Hematopoietic multipotent progenitor cell treated with erythropoietin and hydrocortisone succinate and interleukin-3 and kit ligand, for 6 days (in vitro differentiated cells): ENCODE measurements at places on chromosomes 4 and X.

GRCh38 chr4:175560604-175561003, 251.5 kb downstream of the GPM6A start:
- DNase-seq: peak; percentile 6

DNA sequence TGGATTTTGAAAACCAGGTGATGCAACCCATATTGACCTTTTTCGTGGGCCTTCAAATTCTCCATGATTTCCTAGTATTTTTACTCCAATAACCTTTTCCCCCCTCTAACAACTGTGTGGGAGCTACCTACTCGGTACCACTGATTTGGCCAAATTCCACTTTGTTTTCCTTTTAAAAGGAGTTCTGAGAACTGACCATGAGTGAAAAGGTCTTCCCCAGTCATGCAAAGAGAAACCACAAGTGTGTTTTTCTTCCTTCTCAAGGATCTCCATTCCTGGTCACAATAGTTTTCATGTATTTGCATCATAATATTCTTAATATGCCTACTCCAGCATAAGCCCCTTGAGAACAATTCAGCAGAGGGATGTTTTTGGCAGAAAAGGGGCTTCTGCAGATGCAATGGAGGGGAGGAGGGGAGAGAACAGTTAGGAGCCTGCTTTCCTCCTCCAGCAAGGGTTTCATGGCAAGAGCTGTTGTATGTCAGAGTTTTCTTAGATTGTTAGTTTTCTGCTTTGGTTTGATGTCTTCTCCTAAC, 195.3 kb upstream of the ANXA3 start:
- no peak for DNase-seq

DNA sequence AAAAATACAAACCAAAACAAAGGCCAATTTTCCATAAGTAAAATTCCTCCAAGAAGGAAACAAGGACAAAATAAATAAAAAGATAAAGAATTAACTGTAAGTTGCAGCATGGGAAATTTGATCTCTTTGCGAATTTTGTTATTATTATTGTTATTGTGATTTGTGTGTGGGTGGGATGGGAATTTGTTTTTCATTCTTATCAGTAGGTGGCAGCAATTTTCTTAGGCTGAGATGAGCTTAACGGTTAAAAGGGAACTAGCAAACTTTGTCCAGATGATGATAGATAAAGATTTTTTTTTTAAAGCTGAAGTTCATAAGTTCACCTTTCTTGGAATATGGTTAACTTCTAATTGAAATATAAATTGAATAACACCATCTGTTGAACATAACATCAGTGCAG, 83.2 kb upstream of the IL1RAPL2 start:
- DNase-seq: no peak

DNA sequence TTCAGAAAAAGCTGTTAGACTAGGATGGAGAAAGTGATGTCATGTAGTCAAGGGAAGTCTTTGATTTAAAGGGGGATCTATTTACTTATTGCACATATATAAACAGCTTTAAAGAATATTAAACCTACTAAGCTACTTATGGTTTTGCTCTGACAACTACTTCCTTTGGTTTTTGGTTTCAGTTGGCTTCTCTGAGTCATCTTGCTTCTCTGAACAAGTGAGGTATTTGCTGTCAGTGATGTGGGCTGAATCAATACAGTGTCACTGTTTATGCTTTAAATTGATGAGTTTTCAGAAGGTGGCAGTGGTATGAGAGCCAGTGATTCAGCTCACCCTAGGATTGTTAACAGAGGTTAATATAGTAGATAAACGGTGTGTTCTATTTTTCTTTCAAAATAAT, 75.1 kb downstream of the CEP44 start:
- DNase-seq: no peak

- no peak for DNase-seq
These were observed 282.1 kb upstream of the EMCN start for GRCh38 chr4:100799761-100800539.

DNA sequence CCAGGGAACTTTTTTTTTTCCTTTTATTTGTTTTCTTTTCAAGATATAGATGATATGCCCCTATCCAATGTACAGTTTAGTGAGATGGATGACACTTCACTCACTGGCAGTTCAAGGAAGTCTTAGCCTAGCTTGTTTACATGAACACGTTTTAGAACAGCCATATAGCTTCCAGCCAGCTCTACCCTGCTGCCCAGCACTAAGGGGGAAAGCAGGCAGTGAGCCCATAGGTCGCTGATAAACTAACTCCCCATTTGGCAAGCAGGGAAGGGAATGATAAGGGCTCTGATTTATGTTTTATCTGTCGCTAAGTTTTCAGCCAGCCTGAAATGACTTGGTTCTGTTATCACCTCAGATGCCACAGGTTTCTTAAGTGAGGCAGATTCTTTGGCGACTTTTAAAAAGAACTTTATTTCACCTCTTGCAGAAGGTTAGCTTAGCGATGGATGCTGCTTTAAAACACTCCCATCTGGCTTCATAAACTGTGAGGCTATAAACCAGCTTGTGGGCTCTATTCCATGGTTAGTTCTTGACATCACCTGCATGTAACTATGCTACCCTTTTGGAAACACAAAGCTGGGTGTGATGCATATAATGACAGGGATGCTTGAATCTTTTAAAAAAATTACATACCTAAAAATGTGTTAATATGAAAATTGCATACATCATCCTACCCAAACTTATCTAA, 348.4 kb downstream of the FBXO8 start:
- DNase-seq: no peak

GRCh38 chr4:122914292-122914904, 8.0 kb downstream of the NUDT6 start:
- peak; percentile 80 for DNase-seq

DNA sequence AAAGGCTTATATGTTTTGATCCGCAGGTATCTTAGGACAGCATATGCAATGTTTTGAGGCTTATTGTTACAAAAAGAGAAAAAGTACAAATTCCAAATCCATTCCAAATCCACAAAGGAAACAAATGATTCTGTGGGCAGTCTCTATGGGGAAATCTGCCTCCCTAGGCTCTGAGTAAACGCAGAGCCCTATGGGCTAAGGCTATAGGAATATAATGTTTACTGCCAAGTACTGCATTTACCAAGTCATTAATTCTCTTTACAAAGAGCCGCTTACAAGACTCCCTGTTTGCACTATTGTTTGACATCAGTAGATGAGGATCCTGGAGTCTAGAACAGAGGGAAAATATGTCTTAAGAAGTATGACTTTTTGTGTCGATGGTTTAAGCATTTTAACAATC, 212.4 kb upstream of the GPC4 start:
- DNase-seq: no peak

DNA sequence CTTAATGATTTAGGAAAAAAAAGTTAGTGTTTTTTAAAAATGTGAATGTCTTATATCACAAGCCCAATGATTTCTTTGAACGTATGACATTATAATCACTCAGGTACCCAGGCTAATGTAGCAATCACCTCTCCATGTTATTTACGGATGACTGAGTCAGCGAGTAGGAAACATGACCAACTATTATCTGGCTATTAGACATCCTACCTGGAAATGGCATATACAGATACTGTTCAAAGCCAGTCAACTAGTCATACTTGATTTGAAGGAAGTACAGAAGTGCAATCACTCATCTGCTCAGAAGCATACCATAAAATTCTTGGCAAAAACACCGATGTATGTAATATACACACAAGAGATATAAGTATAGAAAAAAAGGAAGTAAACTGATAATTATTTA, 732.5 kb downstream of the ARAP2 start:
- no peak for DNase-seq

DNA sequence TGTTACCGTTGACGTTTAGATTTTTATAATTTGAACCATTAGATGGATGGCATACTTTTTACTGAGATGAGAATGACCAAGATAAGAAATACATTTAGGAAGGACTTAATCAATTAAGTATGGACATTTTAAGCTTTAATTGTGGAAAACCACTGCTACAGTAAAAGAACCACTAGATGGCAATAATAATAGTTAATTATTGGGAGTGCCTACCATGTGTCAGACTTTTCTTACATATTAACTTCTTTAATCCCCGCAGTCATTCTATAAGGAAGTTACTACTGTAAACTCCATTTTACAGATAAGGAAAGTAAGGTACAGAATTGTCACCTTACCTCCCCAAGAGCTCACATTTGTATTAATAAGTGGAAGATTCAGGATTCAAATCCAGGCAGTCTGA, 48.5 kb upstream of the MYOZ2 start:
- DNase-seq: peak; percentile 16

GRCh38 chr4:118732591-118733330, 47.6 kb downstream of the METTL14 start:
- DNase-seq: peak; percentile 71

GRCh38 chrX:29348288-29348687, 761.0 kb downstream of the IL1RAPL1 start:
- DNase-seq: no peak

DNA sequence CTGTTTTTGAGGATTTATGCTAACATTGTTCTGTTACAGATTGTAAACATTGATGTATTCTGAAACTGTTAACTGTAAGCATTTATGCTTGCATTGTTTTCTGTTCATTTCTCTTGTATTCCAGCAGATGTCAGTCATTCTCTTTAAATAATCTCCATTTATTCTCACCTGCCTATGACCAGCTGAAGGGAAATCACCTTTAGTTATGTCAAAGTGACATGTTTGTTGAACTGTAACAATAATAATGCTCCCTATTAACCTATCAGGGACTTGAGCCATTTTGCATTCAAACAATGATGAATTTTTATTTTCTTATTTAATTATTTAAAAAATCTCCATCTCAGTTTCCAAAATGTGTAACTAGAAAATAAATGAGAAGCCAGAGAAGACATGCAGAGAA, 58.0 kb downstream of the SPCS3 start:
- peak; percentile 9 for DNase-seq

DNA sequence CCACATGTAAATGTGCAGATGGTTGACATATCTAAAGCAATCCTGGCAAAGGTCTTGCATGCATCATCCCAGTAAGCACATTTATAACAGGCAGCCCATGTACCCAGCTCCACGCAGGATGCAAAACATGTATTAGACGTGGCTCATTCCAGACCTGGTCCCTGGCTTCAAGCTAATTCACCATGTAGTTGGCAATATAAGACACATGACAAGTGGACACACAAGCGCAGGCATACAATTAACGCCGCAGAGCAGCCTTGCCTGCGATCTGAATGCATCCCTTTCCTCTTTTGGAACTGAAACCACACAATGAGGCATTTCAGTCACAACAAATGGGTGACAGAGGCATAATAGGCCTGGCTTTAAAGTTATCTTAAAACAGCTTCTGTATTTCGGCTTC, 114.5 kb upstream of the TRIM2 start:
- no peak for DNase-seq

DNA sequence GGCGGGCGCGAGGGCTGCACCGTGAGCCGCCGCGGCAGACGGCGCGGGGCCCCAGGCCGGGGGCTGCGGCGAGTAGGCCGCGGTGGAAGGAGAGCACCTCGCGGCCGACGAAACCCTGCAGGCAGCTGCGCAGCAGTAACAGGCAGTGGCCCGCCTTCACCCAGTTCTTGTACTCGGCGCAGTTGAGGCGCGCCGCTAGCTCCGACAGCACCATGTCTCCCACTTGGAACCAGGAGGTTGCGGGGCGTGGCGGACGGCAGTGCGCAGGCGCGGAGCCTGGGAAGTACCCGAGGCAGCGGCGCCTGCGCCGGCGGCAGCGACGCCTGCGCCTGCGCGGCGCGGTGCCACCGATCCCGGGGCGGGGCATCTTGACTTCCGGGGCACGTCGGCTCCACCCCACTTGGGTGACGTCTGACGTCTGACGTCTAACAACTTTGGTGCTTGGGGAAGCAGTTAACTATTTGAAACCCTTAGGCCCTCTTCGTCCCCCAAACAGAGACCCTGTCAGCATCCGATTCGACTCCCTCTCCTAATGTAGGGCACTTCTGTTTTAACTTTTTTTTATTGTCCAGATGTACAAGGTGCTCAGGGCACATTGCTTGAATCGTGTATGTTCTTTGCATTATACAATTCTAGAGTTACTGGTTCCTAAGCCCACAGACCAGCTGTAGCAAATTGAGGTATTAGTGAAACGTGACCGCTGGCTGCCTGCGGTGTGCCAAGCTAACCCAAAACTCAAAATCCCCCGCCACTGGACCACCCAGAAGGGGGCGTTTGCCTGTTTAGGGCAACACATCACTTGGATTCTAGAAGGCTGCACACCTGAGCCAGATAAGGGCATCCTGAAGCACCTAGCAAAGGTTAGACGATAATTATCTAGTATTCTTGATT, at the start of gene CXorf38:
Gene CXorf38 (minus strand): TSS at position 255 of the 891 bp plus-strand sequence. CDS start 41 bp downstream, at position 214.
- peak; percentile 86 for DNase-seq

DNA sequence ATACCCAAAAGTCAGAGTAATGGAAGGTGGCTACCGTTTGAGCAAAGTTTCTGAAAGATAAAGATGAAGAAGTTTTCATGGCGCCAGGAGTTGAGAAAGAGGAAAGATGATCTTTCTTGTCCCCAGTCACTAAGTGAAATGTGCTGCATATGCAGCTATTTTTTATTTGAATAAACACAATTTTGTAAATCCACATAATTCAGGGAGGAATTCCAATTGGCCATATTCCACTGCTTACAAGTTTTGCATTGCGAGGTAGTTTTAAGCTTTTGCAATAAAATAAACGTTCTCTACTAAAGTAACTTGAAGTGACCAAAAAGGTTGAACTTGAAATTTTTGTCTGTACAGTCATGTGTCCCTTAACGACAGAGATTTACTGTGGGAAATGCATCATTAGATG, 139.3 kb upstream of the VCX2 start:
- DNase-seq: no peak
